NCI-H1092 treated with DMSO at 0.1 percent for 48 hours (cell line): ENCODE measurements at places on chromosomes 4 and X.

DNA sequence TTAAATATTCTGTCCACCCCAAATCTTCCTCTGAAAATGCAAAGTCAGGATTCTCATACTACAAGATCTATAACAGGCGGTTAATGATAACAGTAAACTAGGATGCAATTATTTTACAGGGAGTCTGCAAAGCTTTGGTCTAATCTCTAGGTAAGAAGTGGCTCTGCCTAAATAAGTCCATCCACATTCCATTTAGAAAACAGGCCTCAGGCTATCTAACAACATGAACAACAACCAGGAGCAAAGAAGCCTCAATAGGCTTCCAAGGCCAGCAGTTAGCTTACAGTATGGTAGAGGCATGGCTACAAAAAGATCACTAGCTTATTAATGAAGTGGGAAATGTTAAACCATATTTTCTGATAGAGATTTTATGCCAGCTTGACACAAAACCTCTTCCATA is 6.4 kb downstream of the MAB21L2 start:
- DNase-seq = no peak

DNA sequence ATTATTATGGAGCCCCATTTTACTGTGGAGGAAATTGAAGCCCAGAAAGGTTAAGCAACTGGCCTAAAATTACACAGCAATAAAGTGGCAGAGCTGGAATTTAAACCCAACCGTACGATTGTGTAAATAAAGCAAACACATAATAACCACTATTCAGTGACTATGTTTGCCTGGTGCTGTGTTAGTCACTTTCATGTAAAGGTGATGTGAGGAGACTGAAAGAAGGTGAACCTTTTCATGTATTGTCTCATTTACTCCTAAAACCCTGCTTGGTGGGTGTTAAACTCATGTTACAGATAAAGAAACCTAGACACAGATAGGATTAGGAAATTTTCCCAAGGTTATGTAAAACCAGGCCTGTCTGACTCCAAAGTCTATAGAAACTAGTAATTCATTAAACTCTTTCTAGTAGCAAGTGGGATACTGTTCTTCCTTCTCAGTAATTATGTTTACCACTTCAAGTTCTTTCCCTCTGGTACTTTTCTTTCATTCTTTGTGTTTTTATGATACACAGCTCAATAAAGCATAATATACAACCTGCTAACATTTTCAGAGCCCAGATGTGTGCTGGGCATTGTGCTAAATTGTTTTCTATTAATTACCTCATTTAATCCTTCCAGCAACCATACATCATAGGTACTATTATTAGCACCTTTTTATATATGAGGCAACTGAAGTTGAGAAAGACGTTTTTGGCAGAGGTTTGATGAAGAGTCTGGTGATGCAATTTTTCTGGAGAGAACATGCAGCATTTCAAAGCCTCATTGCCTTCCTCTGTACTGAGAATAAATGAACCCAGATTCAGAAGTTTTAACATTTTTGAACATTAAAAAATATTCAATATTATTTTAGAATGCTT is 202.7 kb downstream of the SPRY1 start:
- no peak for DNase-seq

DNA sequence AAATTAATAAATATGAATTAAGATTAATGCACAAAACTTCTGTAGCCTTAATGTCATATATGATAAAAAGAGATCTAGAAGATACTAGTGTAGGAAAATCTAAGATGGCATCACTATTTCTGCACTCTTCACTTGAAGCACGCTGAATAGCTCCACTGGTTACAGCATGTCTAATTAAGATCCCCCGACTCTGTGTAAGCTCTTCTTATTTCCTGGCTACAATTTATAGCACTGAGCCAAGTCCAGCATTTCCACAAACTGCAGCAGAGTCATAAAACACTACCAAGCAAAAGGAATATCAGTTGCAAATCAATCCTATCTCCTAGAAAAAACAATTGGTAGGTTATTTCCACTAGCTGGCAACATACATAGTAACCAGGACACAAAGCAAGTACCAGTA is 1.3 kb upstream of the CCNA2 start:
- no peak for DNase-seq

GRCh38 chrX:10582215-10582733 is 38.1 kb downstream of the MID1 start:
- DNase-seq = no peak

DNA sequence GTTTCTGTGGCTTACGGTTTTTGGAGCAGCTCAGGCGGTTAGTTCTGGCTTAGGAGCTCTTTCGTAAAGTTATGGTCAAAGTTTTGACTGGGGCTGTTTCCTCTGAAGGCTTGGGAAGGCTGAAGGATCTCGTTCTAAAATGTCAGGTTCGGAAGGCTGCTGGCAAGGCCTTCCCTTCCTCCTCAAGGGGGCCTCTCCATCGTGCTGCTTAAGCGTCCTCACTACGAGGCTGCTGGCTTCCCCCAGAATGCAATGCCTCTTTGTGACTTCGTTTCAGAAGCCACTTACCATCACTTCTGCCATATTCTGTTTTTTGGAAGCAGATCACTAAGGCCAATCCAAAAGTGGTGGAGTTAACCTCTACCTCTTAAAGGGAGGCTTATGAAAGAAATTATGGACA is 1196.4 kb upstream of the TENM3 start:
- DNase-seq = no peak

DNA sequence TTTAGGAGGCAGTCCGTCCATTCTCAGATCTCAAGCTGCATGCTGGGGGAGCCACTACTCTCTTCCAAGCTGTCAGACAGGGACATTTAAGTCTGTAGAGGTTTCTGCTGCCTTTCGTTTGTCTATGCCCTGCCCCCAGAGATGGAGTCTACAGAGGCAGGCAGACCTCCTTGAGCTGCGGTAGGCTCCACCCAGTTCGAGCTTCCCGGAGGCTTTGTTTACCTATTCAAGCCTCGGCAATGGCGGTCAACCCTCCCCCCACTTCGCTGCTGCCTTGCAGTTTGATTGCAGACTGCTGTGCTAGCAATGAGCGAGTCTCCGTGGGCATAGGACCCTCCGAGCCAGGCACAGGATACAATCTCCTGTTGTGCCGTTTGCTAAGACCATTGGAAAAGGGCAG is 10.7 kb upstream of the ADH5 start:
- no peak for DNase-seq
